Suprapubic skin (tissue), 4 donors: ENCODE measurements at places on chromosomes 5 and 9.

DNA sequence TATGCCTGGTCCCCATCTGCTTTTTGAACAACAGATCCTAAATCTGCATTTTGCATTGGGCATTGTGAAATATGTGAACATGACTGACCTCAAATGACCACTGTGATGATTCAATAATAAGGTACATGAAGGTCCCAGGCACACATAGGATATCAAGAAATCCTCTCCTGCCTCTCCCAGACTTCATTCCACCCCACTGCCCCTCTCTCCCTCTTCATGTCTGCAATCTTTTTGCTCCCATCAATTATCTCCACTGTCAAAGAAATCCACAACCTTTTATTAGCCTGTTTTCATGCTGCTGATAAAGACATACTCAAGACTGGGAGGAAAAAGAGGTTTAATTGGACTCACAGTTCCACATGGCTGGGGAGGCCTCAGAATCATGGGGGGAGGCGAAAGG, 476.7 kb downstream of the CTNND2 start:
- DNase-seq = no peak

GRCh38 chr9:114969269-114969668, 38.9 kb upstream of the TNFSF8 start:
- DNase-seq = no peak

DNA sequence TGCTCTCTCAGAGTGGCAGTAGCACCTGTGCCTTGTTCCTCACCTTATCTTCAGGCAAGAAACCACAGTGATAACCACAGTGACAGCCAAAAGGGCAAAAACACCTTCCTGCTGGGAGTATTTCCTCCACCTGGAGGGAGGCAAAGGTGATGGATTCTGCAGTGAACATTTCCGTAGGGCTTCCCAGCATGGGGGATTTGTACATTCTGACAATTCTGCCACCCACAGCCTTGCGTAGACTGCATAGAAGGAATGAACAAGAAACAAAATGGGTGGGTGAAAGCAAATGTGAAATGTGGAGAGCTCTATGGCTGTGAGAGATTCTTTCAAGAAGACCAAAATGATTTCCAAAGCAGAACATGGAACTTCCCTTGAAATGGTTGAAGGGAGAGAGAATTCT, 111.4 kb downstream of the ZNF462 start:
- no peak for DNase-seq

DNA sequence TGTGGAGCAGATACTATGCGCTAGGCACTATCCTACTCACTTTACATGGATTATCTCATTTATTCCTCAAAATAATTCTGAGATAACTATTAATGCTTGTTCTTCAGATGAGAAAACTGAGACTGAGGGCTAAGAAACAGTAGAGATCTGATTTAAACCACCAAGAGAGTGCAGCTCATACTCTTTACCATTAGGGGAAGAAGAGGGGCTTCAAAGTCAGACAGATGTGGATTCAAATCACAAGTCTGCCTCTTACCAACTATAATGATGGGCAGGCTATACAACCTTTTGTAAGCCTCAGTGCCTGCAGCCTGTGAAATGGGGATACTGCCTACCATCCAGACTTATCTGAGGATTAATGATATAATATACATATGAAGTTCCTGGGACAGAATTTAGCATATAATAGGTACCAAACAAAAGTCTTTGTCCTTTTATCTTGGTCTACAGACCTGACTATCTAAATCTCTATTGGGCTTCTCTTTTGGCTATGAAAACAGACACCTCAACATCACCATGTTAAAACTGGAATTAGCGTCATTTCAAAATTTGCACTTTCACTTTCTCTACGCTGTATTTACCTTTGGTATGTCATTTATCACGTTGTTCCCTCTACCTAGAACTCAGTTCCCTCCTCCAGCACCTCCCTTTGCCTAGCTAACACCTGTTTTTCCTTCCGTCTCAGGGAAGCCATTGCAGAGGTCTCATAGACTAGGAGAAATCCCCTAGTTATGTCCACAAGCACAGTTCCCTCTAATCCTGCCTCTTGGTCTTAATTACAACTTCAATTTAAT, 13.8 kb upstream of the TMEM267 start:
- DNase-seq = no peak

DNA sequence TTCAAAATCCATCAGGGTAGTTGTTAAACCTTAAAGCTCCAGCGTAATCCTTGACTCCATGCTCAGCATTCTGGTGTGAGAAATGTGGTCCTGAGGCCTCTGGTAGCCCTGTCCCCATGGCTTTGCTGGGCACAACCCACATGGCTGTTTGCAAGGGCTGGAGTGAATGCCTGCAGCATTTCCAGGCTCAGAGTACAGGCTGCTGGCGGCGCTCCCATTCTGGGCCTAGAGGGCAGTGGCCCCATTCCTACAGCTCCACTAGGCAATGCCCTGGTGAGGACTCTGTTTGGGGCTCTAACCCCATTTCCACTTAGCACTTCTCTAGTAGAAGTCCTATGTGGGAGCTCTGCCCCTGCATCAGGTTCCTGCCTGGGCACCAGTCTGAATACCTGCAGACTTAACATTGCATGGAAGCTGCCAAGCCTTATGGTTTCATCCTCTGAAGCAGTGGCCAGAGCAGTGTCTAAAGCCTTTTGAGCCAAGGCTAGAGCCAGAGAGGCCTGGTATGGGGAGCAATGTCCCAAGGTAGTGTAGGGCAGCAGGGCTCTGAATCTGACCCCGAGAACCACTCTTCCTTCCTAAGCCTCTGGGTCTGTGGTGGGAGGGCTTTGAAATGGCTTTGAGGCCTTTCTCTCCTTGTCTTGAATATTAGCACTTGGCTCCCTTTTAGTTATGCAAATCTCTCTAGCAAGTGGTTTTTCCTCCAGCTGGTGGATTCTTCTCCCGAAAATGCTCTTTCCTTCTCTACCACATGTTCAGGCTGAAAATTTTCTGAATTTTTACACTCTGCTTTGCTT, 5.8 kb upstream of the ALDH1A1 start:
- DNase-seq = no peak

- DNase-seq = no peak
Observed at GRCh38 chr9:120387257-120388002, 192.5 kb downstream of the CDK5RAP2 start.

DNA sequence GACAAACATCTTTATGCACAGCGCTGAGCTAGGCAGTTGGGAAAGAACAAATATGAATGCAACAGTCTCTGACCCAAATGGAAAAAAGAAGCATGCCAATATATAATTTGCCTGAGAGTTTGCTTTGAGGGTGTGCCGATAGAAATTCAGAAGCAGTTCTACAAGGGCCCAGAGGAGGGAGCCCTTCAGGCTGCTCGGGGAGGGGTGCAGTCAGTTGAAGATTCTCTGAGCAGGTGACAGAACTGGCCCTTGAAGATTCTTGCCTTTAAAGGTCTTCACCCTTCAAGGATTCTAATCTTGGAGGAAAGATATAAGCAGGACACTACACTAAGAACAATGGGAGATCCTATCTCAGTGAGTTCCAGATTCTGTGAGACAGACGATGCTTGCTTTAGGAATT, 3.7 kb upstream of the PAPPA start:
- DNase-seq = no peak

DNA sequence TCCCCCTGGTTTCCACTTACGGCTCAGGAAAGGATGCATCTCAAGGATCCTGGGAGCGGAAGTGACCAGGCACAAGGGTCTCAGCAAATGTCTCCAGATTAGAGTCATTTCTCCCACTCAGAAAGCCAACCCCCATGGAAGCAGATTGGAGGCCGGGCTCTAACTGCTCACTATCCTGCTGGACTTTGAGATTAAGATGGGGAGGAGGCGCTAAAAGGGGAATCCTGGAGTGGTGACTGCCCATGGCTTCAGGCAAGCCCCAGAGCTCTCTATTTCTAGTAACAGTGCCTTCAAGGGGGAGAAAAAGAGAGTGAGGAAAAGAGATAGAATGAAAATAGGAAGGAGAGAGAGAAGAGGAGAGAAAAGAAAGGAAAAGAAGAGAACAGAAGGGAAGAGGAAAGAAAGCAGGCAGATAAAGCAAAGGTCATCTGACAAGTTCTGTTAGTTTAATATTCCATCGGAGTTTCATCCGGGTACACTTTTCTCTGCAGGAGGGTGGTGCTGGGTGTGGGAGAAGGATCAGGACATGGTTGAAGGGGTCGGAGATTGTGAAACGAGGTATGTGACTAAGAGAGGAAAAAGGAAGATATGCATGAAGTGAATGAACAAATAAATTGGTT, at the start of gene AGXT2:
TSS of gene AGXT2 (minus strand) at position 165 of the 620 bp plus-strand sequence. CDS start at position 108, 57 bp downstream.
- DNase-seq = no peak

- DNase-seq = no peak
Observed at GRCh38 chr5:93381057-93381456, 200.0 kb downstream of the NR2F1-AS1 start.

- no peak for DNase-seq
Observed at GRCh38 chr9:101480386-101480785, 44.8 kb upstream of the ALDOB start.

GRCh38 chr5:74034733-74035132, 408.7 kb downstream of the ARHGEF28 start:
- no peak for DNase-seq

- no peak for DNase-seq
Observed at GRCh38 chr5:145948921-145949320, 12.5 kb downstream of the SH3RF2 start.

DNA sequence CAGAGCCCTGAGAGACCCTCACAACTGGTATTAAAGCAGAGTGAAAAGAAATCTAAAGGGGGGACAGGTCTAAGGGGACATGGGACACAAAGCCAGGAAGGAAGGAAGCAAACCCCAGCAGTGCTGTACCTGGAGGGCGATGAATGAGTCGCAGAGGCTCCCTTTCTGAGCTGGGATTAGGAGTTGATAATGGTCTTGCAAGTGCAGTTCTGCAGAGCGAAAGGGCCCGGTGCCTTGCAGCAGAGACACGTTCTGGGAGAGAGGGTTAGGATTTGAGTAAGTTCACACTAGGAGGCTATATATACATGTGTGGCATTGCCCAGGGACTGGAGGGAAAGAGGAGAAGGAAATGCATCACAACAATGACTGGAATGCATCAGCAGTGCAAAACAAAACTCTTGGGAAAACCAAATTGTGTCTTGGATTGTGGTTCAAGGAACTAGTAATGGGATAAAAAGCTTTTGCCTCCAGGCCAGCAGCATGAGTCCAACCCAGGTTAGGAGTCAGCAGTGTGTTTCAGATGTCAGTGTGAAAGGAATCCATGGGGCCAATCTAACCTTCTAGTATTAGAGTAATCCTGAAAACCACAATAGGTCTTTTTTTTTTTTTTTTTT, 38.8 kb upstream of the LIFR start:
- no peak for DNase-seq

GRCh38 chr9:103997856-103998370, 96.2 kb upstream of the SMC2 start:
- DNase-seq = no peak

GRCh38 chr9:86800681-86801080, 146.6 kb downstream of the GAS1 start:
- no peak for DNase-seq

DNA sequence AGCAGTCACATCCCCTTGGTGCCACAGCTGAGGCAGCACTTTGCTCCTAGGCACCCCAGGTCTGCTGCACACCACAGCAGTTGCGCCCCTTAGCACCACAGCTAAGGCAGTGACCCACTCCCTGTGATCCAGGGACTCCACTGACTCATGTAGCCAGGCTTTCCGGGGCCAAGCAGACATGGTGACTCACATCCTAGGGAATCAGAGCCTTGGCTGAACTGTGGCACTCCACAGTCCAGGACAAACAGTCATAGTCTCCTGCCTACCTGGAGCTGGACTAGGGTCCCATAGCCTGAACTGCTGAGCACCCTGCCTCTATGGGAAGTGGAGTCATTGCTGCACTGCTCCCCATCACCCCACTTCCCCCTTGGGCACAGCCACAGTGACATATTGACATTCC, 338.7 kb downstream of the NPR3 start:
- DNase-seq = no peak

GRCh38 chr5:82640916-82641315, 362.8 kb upstream of the RPS23 start:
- no peak for DNase-seq

- no peak for DNase-seq
Observed at GRCh38 chr5:50550993-50551392, 109.9 kb upstream of the EMB start.

- no peak for DNase-seq
Observed at GRCh38 chr5:137275083-137275482, 224.0 kb downstream of the SPOCK1 start.

DNA sequence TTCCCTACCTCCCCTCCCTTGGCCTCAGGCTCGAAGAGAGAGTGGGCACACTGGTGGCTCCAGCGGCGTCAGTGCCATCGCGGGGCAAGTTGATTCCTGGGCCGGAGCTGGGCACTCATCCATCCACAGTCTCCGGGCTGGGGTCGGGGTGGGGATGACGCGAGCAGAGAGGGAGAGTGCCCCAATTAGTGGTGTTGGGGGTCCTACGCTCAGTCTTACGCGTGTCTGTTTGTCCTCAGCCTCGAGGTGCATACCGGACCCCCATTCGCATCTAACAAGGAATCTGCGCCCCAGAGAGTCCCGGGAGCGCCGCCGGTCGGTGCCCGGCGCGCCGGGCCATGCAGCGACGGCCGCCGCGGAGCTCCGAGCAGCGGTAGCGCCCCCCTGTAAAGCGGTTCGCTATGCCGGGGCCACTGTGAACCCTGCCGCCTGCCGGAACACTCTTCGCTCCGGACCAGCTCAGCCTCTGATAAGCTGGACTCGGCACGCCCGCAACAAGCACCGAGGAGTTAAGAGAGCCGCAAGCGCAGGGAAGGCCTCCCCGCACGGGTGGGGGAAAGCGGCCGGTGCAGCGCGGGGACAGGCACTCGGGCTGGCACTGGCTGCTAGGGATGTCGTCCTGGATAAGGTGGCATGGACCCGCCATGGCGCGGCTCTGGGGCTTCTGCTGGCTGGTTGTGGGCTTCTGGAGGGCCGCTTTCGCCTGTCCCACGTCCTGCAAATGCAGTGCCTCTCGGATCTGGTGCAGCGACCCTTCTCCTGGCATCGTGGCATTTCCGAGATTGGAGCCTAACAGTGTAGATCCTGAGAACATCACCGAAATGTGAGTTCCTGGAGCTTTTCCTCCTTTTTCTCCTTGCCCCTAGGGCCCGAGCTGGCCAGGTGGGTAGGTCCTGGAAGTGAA, 861 bp downstream of the NTRK2 start:
- DNase-seq = peak; percentile 69

DNA sequence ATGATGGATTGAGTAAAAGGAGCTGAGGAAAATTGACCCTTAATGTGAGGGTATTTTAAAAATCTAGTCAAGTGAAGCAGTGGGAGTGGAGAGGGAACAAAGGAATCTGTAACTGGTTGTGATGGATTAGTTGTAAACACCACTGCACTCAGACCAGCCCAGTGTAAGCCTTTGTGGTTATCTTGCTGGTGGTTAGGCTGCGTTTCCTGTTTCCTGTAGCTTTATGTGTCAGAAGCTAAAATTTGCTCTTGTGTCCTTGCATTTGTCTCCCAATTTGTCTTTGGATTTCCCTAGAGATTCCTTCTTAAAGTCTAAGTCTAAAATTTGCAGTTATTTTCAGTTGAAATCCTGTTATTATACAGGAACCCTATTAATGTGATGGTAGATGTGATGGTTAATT, 6.3 kb downstream of the IFNA21 start:
- DNase-seq = no peak

- DNase-seq = peak; percentile 50
Observed at GRCh38 chr9:133701321-133701980, 36.7 kb downstream of the SARDH start.

- no peak for DNase-seq
Observed at GRCh38 chr9:108473209-108474112, 382.3 kb downstream of the ACTL7B start.
